ENCODE measurements at places on chromosomes 16 and 17. TPM values are rescaled to one million over a fixed set of nuclear protein-coding genes. Genes with fewer than 3 reads are reported as not detected.

DLG4 gene
- total RNA-seq = 11.8 TPM

KRTAP4-9 gene
- total RNA-seq = not detected

NCBP3 gene
- 14.9 TPM for total RNA-seq

ITGA2B gene
- 0.56 TPM for total RNA-seq

HES7 gene
- total RNA-seq = 0.78 TPM

GPR179 gene
- total RNA-seq = not detected

LRRC37A3 gene
- total RNA-seq = 2.7 TPM

OR1A1 gene
- not detected for total RNA-seq

UBB gene
- total RNA-seq = 1,408 TPM

PARN gene
- 25.3 TPM for total RNA-seq

MYH3 gene
- total RNA-seq = 13.7 TPM

NPIPB6 gene
- total RNA-seq = not detected

CHST6 gene
- 1.7 TPM for total RNA-seq

CD300E gene
- total RNA-seq = not detected

IGSF6 gene
- not detected for total RNA-seq

ALOX15 gene
- total RNA-seq = 0.08 TPM

KRTAP2-2 gene
- total RNA-seq = not detected
